AG08395 (cell line): ENCODE measurements at places on chromosomes 5 and 9.

DNA sequence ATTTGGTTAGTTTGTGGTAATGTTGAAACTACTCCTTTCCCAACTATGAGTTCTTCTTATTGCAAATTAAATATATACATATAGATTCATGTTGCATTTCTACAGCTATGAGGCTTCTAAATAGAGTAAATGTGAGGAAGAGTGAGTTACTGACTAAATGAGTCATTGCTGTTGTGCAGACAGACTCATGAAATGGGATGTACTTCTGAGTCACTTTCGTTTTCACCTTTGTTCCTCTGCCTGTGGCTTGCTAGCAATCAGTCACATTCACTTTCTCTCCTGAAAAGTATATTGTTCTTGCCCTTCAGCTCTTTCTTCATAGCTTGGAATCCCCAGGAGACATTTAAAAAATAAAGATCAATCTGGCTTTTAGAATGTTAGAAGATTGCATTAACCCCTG is 295.5 kb upstream of the SMC2 start:
- no peak for DNase-seq

GRCh38 chr5:175382171-175382570 is 61.8 kb downstream of the DRD1 start:
- no peak for DNase-seq

- DNase-seq: no peak
Measured at GRCh38 chr5:93596676-93597490, 13.9 kb downstream of the NR2F1 start.

DNA sequence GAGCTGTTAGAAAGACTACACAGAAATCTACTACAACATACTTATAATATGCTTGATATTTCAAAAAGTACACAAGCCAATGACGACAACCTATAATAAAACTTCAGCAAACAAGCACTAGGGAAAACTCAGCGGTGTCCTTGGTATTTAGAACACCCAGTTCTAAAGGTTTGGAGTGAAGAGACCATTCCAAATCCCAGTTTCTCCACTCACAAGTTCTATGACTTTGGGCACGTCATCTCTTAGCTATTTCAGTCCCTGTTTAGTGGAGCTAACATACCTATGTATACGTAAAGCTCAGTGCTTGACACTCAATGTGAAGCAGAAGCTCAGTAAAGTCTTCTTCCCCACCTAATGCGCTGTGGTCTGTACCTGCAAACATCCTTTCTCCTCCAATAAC is 52.8 kb downstream of the MLLT3 start:
- no peak for DNase-seq

GRCh38 chr5:63960646-63961045 is 1.6 kb downstream of the HTR1A start:
- DNase-seq: no peak

- no peak for DNase-seq
Measured at GRCh38 chr5:175691761-175692160, 33.9 kb downstream of the HRH2 start.

DNA sequence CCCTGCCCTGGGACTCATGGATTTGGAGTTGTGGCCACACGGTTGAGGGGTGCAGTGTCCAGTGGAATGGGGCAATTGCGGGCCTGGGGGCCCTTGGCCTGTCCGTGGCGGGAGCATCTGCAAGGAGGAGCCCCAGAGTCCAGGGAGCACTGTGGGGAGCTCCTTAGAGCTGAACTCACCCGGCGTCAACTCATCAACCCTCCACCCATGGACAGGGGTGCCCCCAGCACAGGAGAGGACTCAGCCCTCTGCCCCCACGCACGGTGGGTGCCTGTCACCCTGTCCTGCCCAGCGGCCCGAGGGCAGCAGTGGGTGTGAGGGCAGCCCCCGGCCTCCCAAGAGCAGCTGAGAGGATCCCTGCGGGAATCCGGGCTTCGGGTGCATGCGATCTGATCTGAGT is 550 bp upstream of the SLC6A18 start:
- DNase-seq: no peak

GRCh38 chr5:43627028-43627427 is 24.0 kb downstream of the NNT start:
- peak; percentile 64 for DNase-seq

- DNase-seq: no peak
Measured at GRCh38 chr5:79021753-79022152, 36.6 kb upstream of the ARSB start.

- no peak for DNase-seq
Measured at GRCh38 chr5:72283358-72283757, 36.7 kb downstream of the MRPS27 start.

DNA sequence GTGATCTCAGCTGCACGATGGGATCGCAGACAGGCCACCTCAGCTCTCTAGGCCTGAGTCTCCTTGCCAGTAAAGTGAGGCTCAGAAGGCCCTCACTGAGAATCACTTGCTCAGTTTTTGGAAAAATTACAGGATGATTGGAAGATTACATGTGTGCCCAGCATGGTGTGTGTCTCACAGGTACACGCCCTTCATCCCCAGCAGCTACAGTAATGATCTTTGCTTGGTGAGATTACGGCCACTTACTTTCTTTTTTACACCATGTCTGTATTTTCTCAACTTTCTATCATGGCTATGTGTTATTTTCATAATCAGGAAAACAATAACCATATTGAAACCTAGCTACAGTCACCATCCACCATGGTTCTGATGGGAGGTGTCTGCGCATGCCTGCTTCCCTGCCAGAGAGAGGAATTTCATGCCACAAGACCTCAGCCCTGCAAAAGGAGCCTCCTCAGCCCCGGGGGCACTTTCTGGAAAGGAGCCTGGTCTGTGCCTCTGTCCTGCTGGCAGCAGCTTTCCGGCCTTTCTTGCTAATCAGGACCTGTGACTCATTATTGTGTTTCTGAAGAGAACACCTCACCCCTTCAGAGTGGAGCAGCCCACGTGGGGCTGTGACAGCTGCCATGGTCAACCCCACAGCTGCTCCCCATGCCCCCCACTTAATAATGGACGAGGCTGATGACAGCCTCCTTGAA is 64.2 kb upstream of the OLFM1 start:
- DNase-seq: no peak

DNA sequence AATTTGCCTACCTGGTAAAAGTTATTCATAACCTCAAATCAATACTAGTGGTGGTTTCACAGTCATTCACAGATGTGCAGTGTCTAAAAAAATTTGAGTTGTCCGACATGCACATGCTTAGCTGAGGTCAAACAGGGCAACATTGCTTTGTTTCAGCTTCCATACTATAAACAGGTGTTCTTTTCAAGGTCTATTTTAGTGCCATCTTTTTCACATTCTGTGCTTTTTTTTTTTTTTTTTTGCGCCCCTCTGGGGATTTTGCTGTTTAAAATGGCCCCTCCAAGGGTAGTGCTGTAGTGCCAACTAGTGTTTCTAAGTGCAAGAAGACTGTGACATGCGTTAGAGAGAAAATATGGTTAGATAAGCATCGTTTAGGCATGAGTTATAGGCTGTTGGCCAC is 14.5 kb downstream of the PHAX start:
- DNase-seq: no peak

- peak; percentile 78 for DNase-seq
Measured at GRCh38 chr9:98074115-98074990, 17.8 kb downstream of the NANS start.

DNA sequence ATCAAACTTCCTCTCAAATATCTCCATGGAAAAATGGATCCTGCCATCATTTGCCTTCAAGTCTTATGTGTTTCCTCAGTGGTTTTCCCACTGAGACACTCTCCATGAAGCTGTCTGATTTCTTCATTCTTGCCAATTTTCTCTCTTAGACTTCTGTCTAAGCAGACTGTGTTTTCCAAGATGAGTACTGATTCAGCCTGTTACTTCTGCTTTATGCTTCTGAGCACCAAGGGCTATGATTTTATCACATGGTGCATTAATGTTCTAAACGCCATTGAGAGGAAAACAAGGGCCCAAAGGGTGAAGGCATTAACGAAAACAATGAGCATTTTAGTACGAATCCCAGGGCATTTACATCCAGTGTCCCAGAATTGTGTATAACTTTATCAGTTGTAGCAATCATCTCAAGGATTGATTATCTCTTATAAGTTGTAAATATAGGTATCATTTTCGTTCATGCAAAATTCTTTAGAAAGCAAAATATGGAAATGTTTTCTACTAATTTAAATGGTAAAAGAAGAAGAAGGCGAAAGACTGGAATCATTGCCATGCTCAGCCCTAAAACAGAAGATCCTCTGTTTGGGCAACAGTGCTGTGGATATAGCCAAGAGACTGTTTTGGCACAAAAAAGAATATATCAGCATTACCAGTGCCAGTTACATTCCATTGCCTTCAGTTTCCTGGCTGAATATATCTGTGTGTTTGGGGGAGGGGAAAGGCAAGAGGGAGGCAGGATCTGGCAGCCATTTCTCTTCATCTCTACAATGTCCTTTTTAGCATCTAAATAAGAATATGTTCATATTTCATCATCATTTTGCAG is 537.6 kb downstream of the ANXA1 start:
- no peak for DNase-seq

DNA sequence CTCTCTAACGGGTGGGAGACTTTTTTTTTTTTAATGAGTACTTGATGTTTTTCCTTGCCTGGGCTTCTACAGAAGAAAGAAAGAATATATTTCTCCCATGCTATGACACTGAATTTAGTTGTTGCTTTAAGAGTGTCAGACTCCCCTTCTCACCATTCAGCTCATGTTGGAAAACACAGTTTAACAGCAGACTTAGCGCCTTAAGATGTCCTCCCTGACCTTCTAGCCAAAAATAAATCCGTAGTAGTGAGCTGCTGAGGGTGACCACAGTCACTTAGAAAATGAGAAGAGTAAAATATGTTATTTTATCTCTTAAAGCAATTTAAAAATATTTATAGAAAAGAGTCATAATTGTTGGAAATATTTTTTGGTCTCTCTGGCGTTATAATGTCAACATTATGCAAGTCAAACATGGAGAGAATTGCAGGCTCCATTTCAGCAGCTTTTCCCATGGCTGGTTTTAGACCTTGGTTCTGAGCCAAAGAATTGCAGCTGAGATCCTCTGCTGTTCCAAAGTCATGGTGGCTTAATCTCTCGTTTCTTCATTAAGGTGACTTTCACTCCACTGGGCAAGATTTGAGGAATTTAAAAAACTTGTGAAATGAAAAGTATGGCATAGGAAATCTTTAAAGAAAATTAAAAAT is 143.5 kb downstream of the GHR start:
- peak; percentile 6 for DNase-seq

DNA sequence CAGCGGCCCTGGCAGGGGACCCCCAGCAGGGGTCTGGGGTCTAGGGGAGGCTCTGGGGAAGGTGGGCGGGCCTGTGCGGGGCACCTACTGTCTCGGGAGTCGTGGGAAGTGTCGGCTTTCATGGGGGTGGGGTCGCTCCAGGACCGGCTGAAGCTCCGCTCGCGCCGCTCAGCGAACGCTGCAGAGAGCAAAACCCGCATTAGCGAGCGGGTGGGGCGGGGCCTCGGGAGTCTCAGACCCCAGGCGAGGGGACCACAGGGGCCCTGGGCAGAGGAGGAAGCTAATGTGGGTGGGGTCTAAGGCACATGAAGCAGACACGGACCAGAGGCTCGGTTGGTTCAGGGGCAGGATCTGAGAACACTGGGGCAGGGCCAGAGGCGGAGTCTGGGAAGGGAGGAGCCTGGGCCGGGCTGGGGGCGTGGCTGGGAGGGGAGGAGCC is 5.5 kb downstream of the NSMF start:
- DNase-seq: peak; percentile 79

- DNase-seq: no peak
Measured at GRCh38 chr5:329121-329735, 7.7 kb downstream of the AHRR start.

GRCh38 chr5:100746730-100747129 is 156.4 kb downstream of the ST8SIA4 start:
- no peak for DNase-seq

GRCh38 chr5:38478166-38478565 is 78.3 kb downstream of the LIFR start:
- no peak for DNase-seq

- peak; percentile 77 for DNase-seq
Measured at GRCh38 chr9:133074111-133074651, 12.4 kb downstream of the CEL start.

DNA sequence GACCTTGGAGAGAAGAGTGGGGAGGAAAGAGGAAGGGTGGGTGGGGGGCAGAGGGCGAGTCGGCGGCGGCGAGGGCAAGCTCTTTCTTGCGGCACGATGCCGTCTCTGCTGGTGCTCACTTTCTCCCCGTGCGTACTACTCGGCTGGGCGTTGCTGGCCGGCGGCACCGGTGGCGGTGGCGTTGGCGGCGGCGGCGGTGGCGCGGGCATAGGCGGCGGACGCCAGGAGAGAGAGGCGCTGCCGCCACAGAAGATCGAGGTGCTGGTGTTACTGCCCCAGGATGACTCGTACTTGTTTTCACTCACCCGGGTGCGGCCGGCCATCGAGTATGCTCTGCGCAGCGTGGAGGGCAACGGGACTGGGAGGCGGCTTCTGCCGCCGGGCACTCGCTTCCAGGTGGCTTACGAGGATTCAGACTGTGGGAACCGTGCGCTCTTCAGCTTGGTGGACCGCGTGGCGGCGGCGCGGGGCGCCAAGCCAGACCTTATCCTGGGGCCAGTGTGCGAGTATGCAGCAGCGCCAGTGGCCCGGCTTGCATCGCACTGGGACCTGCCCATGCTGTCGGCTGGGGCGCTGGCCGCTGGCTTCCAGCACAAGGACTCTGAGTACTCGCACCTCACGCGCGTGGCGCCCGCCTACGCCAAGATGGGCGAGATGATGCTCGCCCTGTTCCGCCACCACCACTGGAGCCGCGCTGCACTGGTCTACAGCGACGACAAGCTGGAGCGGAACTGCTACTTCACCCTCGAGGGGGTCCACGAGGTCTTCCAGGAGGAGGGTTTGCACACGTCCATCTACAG is 760 bp downstream of the NPR3 start:
- peak; percentile 48 for DNase-seq

GRCh38 chr5:113249206-113249605 is 185.6 kb downstream of the TSSK1B start:
- no peak for DNase-seq

DNA sequence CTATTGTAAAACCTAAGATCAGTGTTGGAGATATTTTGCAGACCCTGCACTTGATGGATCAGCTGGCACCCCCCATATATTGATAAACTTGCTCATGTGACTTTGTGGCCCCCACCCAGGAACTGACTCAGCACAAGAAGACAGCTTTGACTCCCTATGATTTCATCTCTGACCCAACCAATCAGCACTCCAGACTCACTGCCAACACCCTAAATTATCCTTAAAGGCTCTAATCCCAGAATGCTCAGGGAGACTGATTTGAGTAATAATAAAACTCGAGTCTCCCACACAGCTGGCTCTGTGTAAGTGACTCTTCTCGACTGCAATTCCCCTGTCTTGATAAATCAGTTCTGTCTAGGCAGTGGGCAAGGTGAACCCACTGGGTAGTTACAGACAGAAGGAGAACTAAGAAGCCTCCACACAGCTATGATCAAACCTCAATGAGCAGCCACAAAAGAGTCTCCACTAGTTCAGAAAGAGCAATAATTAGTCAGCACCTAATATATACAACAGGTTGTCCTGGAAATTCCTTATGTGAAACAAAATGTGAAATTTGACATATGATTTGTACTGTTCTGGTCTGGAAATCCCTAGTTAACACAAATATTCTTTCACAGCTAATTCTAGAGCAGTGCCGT is 52.2 kb downstream of the ACTL7B start:
- no peak for DNase-seq
